ENCODE measurements at places on chromosomes 16 and 17.

- peak; percentile 26 for DNase-seq
Measured at GRCh38 chr16:74275031-74275636, 21.5 kb upstream of the PSMD7 start.

DNA sequence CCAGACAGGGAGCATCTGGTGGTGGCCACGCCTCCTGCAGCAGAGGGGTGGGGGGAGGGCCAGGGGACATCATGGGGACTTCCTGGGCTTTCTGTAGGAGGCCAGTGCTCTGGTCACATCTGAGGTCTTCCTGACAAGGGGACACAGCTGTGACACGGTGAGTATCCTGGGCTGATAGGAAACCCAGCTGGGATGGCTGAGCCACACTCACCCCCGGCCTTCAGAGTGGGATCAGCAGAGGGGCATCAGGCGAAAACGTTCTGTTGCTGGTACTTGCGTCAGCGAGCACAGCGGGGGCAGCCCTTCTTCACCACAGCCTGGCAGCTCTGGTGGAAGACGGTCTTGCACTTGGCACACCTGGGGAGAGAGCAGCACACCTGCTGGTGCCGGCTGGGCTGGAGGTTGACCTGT, 122.9 kb upstream of the SMURF2 start:
- no peak for DNase-seq

DNA sequence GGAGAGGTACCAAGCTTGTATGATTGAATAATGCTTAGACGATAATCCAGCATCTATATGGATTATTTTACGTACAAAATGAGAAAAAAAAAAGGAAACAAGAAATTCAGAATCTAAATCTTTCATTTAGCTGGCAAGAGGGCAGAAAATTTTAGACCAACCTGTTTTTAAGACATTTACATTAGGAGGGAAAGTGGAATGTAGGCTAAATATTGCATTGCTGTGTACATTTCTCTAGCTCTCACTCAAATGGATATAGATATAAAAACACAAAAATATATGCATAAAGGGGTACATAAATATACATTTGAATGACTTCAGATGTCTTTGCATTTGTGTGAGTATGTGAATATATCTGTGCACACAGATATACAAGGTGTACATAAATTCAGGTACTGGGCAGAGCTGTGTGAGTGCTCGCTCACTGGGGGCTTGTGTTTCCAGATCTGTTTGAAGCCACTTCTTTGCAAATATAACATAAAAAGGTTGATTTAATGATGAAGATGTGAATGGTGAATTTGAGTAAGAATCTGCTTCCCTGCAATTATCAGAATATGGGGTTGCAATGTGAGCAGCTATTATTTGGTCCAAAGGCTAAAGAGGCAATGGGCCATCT, 14.2 kb upstream of the ZFHX3 start:
- no peak for DNase-seq

DNA sequence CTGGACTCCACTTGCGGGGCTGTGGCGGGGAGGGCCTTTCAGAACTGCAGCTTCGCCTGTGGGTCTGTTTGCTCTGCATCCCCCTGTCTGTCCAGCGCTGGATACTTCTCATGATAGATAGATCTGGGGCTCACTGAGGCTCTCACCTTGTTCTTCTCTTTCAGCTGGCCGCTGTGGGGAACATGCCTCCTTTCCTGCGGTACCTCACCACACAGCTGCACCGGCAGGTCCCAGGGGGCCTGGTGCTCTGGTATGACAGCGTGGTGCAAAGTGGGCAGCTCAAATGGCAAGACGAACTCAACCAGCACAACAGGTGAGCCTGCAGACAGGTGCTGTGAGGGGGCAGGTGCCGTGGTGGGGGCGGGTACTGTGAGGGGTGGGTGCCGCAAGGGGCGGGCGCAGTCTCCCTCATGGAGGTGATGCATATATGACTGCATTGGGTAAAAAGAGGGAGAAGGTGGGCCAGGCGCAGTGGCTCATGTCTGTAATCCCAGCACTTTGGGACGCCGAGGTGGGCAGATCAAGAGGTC, 6.2 kb downstream of the ENGASE start:
- no peak for DNase-seq

DNA sequence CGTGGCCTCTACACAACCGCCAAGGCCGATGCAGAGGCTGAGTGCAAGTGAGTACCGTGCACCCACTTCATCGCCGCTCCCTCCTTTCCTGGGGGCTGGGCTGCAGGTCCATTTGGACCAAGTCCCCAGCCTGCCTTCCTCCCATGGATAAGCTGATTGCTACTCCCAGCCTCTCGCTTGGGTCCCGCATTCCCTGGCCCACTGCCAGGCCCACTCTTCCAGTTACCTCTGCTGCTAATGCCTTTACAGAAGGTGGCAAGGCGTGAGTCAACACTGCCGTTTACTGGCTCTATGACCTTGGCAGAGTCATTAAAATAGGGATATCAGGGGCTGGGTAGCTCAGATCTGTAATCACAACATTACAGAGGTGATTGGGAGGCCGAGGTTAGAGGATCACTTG, 11.2 kb downstream of the SULT1A2 start:
- DNase-seq, result no peak

- peak; percentile 89 for DNase-seq
Measured at GRCh38 chr17:35244341-35245195, 1.7 kb downstream of the SLFN5 start.

- no peak for DNase-seq
Measured at GRCh38 chr16:82481455-82481854, 145.3 kb upstream of the CDH13 start.

- peak; percentile 39 for DNase-seq
Measured at GRCh38 chr17:50660887-50661345, 26.2 kb downstream of the ABCC3 start.

- no peak for DNase-seq
Measured at GRCh38 chr17:50048146-50048720, 7.7 kb upstream of the ITGA3 start.

DNA sequence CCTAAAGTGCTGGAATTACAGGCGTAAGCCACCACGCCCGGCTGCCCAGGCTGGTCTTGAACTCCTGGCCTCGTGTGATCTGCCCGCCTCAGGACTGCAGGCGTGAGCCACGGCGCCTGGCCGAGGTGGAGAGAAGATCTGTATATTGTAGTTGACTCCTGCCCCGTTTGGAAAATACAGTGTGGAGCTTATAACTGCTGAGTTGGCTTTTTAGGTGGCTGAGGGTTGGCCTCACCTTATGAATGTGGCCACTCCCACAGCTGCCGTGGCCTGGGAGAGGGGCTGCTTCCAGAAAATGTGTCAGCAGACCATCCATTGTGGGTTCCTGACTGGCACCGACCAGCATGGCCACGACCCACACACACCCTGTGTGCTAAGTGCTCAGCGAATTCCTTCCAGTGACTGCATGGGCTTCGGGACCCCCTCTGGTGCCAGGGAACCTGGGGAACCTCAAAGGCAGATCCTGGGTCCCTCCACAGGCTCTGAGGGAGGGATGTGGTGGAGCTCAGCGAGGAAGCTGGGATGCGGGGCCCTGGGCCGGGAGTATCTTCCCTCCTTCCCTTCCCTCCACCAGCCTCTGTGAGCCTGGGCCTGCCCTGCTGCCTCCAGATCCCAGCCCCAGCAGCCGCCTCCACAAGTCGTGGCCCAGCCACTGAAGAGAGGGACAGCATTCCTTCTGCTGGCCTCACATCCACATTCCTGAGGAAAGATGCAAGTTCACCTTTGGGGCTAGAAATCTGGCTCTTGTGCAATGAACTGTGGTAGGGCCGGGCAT, 10.9 kb upstream of the RAB11FIP3 start:
- no peak for DNase-seq

GRCh38 chr17:27319541-27320221, 25.8 kb downstream of the WSB1 start:
- DNase-seq, result no peak

DNA sequence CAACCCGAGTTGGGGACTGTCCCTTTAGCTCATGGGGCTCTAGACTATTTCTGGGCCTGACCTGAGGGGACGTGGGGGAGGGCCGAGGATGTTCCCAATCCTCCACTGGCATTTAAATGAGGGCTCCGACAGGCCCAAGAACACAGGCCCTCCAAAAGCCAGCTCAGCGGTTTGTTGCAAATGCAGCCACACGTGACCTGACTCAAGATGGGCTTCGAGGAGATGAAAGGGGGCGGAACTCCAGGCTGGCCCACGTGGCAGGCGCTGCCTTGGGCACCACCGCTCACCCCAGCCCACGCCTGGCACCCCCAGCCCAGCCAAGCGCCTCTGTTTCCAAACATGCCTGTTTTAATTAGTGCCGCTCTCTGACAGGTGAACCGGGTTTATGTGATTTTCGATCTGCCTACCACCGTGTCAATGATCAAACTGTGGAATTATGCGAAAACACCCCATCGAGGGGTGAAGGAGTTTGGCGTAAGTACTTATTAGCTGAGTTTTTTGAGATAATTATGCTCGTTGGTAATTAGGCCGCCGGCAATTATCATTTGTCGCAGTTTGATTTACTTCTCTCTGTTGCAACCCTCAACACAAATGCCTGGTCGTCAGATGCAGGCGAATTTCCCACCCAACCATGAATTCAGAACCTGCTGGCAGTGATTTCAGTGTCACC, 226.7 kb downstream of the KATNIP start:
- DNase-seq, result no peak

DNA sequence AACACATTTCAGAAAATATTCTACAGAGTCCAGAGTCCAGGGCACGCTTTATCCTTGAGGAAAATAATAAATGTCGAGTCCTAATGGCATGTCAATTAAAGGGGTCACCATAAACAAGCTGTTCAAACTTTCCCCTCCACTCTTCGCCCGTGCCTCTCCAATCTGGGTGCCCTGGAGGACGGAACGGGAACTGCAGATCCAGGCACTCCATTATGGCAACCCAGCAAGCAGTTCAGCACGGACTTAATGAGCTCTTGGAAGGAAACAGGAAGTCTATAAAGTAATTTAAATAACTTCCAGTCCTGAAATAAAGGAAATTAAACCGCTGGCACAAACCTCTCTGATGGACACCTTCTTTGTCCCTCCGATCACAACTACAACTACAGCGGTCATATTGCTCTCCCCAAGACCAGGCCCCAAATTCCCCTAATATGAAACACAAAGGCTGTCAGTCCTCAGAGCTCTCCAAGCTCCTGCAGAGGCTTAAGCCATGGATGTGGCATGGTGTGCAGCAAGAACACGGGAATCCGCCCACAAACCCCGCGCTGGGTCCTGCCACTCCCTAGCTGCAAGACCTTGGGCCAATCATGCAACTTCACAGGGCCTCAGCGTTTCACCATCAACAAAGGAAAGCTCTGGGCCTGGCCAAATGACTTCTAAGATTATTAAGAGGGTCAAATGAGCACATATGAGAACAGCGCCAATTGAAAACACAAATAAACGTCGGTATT, 52.6 kb downstream of the ZFHX3 start:
- DNase-seq, result peak; percentile 74

GRCh38 chr17:61532826-61533225, 58.2 kb downstream of the NACA2 start:
- DNase-seq, result no peak

- DNase-seq, result no peak
Measured at GRCh38 chr17:66135219-66135618, 56.7 kb downstream of the CEP112 start.

- no peak for DNase-seq
Measured at GRCh38 chr17:21289902-21290571, 5.5 kb downstream of the MAP2K3 start.

GRCh38 chr17:40075942-40076498, 13.3 kb downstream of the THRA start:
- no peak for DNase-seq

DNA sequence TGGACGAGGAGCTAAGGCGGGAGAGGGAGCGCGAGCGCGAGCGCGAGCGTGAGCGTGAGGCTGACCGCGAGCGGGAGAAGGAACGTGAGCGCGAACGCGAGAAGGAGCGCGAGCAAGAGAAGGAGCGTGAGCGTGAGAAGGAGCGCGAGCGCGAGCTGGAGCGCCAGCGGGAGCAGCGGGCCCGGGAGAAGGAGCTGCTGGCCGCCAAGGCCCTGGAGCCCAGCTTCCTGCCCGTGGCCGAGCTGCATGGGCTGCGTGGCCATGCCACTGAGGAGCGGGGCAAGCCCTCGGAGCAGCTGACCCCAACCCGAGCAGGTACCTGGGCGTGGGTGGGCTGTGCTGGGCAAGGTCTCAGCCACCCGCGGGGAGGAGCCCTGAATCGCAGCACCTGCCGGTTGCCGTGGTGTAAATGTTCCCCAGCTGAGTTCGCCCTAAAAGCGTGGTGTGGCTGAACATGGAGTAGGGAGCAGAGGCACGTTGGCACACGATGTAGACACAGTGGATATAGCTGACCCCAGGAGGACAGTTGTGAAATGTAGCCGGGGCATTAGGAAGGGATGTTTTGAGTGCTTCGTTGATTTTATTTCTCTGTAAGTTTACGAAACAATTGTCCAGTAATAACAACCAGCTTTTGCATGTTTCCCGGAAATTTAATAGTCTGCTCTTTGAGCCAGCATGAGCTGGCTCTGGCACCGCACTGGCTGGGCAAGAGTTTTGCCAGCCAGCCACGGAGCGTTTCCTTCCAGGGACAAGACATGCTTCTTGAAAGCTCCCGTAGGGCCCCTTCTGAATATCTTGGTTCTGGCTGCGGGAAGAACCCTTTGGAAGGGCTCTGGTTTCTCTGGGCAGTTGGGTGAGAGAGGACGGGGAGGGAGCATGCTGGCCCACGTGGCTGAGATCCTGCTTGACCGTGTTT, 32.1 kb downstream of the GINS2 start:
- DNase-seq, result no peak

GRCh38 chr17:56656701-56657327, 63.3 kb downstream of the NOG start:
- no peak for DNase-seq

GRCh38 chr17:31907342-31907962, 5.9 kb upstream of the UTP6 start:
- no peak for DNase-seq

DNA sequence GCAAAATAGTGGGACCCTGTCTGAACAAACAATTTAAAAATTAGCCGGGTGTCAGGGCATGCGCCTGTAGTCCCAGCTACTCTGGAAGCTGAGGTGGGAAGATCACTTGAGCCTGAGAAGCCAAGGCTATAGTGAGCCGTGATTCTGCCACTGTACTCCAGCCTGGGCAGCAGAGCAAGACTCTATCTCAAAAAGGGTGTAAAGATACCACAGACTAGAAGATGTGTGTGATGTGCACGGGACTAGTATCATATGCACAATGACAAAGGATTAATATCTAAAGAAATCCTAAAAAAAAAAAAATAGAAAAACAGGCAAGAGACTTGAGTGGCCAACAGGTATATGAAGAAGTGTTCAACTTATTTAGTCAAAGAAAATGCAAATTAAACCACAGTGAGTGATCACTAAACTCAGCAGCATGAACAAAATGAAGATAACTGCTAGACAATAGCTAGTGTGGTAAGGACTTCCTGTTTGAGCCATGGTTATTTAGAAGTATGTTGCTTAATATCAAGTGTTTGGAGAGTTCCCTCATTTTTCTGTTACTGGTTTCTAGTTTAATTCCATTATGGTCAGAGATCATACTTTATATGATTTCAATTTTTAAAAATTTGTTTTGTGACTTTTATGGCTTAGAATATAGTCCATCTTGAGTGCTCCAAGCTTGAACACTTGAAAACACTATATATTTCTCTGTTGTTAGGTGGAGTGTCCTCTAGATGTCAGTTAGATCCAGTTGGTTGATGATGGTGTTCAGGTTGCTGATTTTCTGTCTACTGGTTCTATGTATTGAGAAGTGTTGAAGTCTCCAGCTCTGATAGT, 14.7 kb upstream of the SLX4 start:
- DNase-seq, result peak; percentile 39
